ENCODE measurements at places on chromosomes 7 and 10.

- DNase-seq: no peak
These were observed 201.0 kb downstream of the FRMD4A start for GRCh38 chr10:14129770-14130169.

- no peak for DNase-seq
These were observed 4.9 kb upstream of the KAT6B start for GRCh38 chr10:74821501-74821900.

- DNase-seq: no peak
These were observed 31.7 kb upstream of the GALNTL5 start for GRCh38 chr7:151924508-151924907.

DNA sequence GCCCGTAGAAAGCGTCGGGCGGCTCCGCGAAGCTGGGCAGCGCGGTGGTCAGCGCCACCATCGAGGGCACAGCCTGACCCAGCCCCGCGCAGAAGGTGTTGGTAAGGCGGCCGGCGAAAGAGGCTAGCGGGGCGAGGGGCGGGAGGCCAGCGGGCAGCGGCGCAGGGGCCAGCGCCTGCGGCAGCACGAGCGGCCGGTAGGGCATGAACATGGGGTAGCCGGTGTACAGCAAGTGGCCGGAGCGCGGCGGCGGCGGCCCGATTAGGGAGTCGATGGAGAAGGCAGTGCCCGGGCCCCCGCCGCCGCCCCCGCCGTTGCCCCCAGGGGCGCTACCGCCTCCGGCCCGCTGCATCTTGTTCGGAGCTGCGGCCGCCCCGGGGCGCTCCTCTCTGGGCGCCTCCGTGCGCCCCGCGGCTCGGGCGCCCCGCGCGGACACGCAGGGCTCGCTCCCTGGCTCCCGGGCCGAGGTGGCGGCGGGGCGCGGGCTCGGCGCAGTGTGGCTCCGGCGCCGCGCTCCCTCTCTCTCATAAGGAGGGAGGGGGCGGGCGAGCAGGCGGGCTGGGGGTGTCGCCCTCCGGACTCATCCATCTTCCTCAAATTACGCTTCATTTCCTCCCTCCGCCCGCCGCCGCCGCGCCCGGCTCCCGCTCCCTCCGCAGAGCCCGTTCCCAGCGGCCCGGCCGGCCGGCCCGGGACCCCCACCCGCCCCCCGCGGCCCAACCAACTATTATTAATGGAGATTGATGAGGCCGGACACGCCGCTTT is at the start of gene GBX1:
Gene GBX1, minus strand, starts transcription at position 498 of the 765 bp plus-strand sequence. Its CDS starts 146 bp downstream, at position 352.
- peak; percentile 81 for DNase-seq

DNA sequence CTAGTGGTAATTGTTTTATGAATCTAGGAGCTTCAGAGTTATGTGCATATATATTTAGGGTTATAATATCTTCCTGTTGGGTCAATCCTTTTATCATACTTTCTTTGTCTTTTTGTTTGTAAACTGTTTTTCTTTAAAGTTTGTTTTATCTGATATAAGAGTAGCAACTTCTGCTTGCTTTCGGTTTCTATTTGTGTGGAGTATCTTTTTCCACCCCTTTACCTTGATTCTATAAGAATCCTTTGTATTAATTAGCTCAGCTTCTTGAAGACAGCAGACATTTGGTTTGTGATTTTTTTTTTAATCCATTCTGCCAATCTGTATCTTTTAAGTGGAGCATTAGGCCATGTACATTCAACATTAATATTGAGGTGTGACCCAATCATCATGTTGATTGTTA is 9.3 kb downstream of the CASP7 start:
- no peak for DNase-seq

GRCh38 chr7:33597181-33597580 is 308.2 kb upstream of the BMPER start:
- DNase-seq: no peak

DNA sequence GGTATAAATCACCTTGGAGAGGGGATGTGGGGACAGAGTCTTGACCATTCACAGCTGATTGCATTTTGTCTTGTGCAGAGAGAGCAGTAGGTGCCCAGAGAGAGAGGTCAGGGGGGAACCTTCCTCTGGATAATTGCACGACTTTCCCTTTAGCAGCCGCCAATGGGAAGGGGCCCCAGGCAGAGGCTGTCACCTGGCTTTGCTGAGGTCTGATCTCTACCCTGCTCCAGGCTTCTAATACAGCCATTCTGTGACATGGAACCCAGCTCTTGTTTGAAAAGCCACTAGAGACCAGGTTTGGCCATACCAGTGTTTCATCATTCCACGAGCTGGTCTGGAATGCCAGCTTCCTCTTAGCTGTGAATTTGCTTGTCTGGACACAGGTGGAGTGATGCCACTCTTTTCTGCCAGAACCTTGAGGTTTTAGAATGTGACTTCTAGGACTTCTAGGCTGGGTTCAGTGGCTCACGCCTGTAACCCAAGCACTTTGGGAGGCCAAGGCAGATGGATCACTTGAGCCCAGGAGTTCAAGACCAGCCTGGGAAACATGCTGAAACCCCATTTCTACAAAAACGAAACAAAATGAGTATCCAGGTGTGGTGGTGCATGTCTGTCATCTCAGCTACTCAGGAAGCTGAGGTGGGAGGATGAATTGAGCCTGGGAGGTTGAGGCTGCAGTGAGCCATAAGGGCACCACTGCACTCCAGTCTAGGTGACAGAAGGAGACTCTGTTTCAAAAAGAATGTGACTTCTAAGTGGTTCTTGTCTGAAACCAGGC is 159.9 kb downstream of the CAMK1D start:
- DNase-seq: no peak

Data from HEK293T (cell line).